ENCODE measurements at places on chromosomes 13 and 19.

GRCh38 chr13:78719367-78719766 lies 60.4 kb upstream of the OBI1 start:
- DNase-seq: no peak

DNA sequence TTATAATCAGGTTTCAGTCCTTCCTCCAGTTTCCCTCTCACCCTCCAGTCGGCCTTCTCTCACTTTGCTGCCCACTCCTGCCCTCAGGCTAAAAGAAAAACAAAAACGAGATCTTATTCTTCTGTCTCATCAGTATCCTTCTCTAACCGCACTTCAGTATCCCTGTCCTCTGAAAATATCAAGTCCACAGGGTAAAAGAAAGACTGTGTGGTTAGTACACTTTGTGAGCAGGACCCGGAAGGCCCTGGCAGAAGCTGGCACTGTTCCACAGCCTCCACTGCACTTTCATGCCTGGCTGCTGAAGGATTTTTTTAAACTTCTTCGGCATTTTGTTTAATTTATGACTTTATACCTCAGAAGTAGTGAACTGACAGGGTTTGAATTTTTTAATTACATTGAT lies 51.8 kb downstream of the TM9SF2 start:
- no peak for DNase-seq

DNA sequence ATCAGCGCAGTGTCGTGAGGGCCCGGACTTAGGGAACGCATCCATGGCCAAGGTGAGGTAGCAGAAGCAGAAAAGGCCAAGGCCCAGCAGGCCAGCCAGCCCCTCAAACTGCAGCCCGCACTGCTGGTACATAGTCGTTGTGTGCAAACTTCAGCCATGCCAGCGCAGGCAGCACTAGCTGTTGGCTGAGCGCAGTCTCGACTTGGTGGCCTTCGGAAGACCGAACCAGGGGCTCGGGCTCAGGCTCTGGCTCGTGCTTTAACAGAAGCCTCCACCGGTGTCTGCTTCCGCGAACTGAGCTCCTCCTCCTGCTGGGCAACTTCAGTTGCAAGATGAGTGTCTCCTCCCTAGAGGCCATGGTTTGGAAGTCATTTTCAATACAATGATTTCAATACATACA lies 157.5 kb downstream of the DNAJC15 start:
- no peak for DNase-seq

DNA sequence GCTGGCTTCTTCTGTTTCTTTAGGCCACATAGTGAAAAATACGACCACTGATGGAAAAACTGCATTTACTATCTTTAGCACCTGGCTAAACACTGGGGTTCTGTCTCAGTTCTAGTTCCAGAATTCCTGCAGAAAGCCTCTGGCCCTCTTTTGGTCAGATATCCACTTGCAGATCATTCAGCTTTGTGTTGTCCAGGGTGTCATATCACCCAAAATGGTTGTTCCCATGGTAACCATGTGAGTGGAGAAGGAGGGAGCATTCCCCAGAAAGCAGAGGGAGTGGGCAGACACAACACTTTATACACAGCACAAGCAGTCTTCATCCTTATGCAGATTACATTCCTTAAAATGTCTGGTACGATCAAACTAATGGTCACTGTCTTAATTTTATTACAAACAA lies 73.5 kb downstream of the CAB39L start:
- no peak for DNase-seq

GRCh38 chr13:31627097-31627845 lies 112.1 kb upstream of the RXFP2 start:
- no peak for DNase-seq

DNA sequence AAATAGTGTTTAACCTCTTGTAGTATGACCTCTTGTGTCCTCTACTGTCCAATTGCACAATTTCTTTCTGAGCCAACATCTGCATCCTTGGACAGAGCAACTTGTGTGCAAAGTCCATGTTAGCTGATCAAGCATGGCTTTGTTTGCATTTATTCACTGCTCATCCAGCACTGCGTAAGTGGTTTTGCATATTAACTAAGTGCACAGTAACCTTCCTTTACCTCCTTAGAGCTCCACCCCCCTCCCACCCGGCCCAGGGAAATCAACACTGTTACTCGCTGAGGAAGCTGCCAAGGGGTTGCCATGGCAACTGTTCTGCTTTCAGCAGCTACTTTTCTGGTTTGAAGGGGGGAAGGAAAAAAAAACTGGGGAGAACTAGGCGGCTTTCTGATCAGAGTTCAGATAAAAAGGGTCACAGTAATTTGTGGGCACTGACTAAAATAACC lies 153.5 kb upstream of the KLF12 start:
- DNase-seq: peak; percentile 60

GRCh38 chr13:28641600-28641926 lies 17.4 kb upstream of the POMP start:
- no peak for DNase-seq

DNA sequence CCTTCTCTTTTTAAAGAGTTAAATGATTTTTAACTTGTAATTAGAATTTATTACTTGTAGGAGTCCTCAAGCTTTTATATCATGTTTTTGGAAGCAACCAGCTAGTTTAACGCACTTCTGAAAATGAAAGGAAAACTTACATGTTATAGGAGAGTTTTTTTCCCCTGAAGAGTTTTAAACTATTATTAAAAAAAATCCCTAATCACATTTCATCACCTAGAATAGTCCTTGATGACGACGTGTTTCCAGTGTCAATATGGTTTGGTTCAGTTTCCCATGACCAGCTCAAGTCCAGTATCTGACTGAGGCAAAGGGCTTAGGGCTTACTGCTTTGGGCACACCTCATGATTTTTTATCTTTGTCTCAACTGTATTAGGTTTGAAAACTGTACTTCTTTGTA lies 36.0 kb downstream of the URI1 start:
- DNase-seq: no peak

GRCh38 chr19:58326501-58326913 lies 287 bp upstream of the ZSCAN22 start:
- no peak for DNase-seq
